ENCODE measurements at places on chromosomes 2 and 18.

GRCh38 chr2:207224791-207225482, 59.2 kb upstream of the KLF7 start:
- DNase-seq, result no peak

DNA sequence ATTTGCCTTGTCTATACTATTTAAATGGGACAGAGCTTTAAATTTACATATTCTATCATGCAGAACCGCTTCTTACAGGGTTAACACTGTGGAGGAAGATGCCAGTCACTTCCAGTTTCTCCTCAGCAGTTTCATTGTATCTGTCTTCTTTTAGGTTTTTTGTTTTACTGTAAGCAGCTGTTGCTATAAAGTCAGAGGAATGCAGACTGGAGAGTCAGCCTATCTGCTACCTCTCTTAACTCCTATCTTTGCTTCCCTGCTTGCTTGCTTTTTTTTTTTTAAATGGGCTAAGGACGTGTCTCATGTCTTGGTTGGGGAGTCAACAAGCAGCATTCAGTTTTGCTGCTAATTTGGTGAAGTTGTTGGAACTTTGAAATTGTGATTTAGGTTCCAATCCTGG, 8.9 kb downstream of the EPC2 start:
- no peak for DNase-seq

DNA sequence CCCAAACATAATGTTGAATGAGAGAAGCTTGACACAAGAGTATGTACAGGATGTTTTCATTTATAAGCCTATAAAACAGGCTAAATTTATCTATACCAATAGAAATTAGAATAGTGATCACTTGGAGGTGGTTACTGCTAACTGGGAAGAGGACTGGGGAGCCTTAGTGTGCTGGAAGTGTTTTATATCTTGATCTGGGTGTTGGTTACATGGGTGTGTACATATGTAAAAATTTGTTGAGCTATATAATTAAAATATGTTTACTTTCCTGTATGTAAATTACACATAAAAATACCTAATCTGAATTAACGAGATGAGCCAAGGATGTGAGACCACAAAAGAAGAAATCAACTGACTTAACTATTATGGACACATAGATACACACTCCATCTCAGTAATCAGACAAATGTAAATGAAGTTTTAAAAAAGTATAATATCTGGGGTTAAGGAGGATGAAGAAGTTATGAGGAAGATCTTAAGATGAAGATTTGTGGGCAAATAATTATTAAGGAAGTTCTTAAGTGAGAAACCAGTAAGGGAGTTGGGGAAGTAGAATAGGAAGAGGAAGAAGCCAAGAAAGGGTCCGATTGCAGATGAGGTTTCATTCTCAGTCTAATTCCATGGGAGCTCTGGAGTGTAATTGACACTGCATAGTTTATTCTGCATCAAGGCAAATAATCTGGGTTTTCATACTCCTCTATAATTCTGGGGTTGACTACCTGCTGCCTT, 32.3 kb upstream of the NABP1 start:
- no peak for DNase-seq

GRCh38 chr2:60586081-60586480, 32.6 kb upstream of the BCL11A start:
- DNase-seq, result peak; percentile 25
